ENCODE measurements at places on chromosomes 5 and 9. TPM values are rescaled to one million over a fixed set of nuclear protein-coding genes. Genes with fewer than 3 reads are reported as not detected.

- H3K36me3 ChIP-seq, result no peaks in the 10 kb centered on the region
- no peaks in the 10 kb centered on the region for H3K4me1 ChIP-seq
- no peaks in the 10 kb centered on the region for H3K27me3 ChIP-seq
- DNase-seq, result no peak
- H3K27ac ChIP-seq, result no peak overlapping the region
Observed at GRCh38 chr5:116652903-116653302, 78.3 kb upstream of the SEMA6A start.

GRCh38 chr9:91333551-91333950 is 28.2 kb downstream of the AUH start:
- DNase-seq, result no peak
- H3K4me1 ChIP-seq, result no peaks in the 10 kb centered on the region
- no peak overlapping the region for H3K4me3 ChIP-seq
- H3K27me3 ChIP-seq, result no peaks in the 10 kb centered on the region

DNA sequence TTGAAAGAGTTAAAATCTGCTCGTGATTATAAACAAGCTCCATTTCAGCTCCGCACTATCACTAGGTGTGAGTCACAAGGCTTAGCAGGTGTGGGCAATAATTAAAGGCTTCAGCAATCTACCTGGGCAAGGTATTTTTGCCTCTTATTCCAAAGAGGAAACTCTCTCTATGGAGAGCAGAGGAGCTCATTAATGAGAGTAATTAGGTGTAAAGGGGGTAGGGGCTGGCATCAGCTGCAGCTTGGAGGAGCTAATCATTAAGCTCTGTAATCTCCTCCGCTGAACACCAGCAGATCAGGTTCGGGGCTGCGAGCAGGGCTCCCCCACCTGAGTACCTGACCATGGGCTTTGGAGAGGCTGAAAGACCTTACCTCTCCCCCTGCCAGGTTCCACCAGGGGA is 129.2 kb downstream of the CRB2 start:
- no peak for DNase-seq
- no peak overlapping the region for H3K27ac ChIP-seq
- H3K27me3 ChIP-seq, result no peaks in the 10 kb centered on the region
- no peaks in the 10 kb centered on the region for H3K4me1 ChIP-seq
- H3K36me3 ChIP-seq, result no peaks in the 10 kb centered on the region
- H3K4me3 ChIP-seq, result no peak overlapping the region

DNA sequence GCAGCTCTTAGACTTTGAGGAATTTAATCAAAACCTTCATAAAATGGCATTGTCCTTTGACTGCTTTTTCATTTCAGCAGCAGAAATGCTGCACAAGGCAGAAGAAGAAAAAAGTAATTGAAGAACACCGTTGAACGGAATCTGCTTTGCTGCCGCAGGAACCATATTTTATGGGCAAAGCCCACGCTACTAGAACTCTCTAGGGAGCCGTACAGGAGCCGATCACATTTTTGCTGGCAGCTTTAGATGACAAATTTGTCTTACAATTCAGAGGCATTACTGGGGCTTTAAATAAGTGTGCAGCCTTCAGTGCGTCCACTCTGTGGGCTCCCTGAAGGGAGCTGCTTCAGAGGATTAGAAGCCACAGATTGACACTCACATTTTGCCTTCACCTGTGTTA is 5.4 kb downstream of the CFAP90 start:
- peaks cover 6% of the 10 kb centered on the region for H3K4me1 ChIP-seq
- no peak overlapping the region for H3K27ac ChIP-seq
- H3K27me3 ChIP-seq, result no peaks in the 10 kb centered on the region
- H3K36me3 ChIP-seq, result no peaks in the 10 kb centered on the region

GRCh38 chr9:132630811-132631210 is 39.0 kb downstream of the DDX31 start:
- no peak for DNase-seq
- peaks cover 9% of the 10 kb centered on the region for H3K36me3 ChIP-seq

DNA sequence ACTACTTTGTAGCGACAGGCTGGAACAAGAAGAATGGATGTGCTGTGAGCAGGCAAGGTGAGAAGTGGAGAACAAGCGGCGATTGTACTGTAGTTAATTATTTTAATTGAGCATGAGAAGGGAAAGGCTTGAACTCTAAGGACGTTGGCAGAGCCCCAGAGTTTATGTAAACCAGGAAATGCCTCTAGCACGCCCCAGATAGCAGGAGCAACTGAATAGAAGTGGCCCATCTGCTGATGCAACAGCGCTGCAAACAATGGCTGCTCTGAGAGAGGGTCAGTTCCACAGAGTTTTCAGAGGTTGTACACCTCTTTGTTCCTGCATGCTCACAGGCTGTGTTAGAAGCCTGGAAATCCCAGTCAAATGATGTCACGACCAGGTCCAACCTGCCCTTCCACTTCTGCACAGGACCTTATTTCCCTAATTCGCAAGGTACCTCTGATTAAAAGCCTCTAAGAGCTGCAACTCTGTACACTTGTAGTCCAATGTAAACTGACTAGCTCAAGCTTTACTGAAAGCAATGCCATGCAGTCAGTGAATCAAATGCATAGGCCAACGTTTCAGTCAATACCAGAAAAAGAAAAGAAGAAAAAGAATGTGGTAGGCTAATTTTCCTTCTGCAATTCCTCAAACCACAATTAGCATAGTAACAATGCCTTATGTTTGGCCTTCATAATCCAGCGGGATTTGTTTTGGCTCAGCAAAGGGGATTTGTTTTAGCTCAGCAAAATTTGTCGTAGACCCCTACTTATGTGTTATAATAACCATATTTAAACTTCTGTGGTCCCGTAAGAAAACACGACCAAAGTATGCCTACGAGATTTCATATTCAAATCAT is 119.6 kb upstream of the RETREG1 start:
- DNase-seq, result no peak
- H3K27me3 ChIP-seq, result no peaks in the 10 kb centered on the region
- H3K36me3 ChIP-seq, result no peaks in the 10 kb centered on the region
- H3K27ac ChIP-seq, result no peak overlapping the region
- H3K4me3 ChIP-seq, result no peak overlapping the region
- no peaks in the 10 kb centered on the region for H3K4me1 ChIP-seq

- no peaks in the 10 kb centered on the region for H3K27me3 ChIP-seq
- H3K4me3 ChIP-seq, result no peak overlapping the region
- DNase-seq, result peak; percentile 82
- H3K4me1 ChIP-seq, result peaks cover 9% of the 10 kb centered on the region
- peak overlapping the region; percentile 78 for H3K27ac ChIP-seq
Observed at GRCh38 chr5:80152778-80153177, 103.1 kb downstream of the SERINC5 start.

The KIF12 gene
- total RNA-seq, result not detected

The CCDC192 gene
- total RNA-seq, result not detected

The TLR4 gene
- total RNA-seq, result 0.10 TPM

The ASPN gene
- not detected for total RNA-seq

The TRIM36 gene
- total RNA-seq, result not detected

The BTNL3 gene
- not detected for total RNA-seq

All from naive thymus-derived CD4-positive, alpha-beta T cell (primary cell).